Activated T-helper 17 cell treated with anti-CD3 and anti-CD28 coated beads, Interleukin-2, amount 50 U/mL, for 72 hours (primary cell): ENCODE measurements at places on chromosomes 3 and 15. TPM values are rescaled to one million over a fixed set of nuclear protein-coding genes. Genes with fewer than 3 reads are reported as not detected.

- ATAC-seq: no peak
Measured at GRCh38 chr3:149564079-149564478, 89.6 kb downstream of the TM4SF4 start.

DNA sequence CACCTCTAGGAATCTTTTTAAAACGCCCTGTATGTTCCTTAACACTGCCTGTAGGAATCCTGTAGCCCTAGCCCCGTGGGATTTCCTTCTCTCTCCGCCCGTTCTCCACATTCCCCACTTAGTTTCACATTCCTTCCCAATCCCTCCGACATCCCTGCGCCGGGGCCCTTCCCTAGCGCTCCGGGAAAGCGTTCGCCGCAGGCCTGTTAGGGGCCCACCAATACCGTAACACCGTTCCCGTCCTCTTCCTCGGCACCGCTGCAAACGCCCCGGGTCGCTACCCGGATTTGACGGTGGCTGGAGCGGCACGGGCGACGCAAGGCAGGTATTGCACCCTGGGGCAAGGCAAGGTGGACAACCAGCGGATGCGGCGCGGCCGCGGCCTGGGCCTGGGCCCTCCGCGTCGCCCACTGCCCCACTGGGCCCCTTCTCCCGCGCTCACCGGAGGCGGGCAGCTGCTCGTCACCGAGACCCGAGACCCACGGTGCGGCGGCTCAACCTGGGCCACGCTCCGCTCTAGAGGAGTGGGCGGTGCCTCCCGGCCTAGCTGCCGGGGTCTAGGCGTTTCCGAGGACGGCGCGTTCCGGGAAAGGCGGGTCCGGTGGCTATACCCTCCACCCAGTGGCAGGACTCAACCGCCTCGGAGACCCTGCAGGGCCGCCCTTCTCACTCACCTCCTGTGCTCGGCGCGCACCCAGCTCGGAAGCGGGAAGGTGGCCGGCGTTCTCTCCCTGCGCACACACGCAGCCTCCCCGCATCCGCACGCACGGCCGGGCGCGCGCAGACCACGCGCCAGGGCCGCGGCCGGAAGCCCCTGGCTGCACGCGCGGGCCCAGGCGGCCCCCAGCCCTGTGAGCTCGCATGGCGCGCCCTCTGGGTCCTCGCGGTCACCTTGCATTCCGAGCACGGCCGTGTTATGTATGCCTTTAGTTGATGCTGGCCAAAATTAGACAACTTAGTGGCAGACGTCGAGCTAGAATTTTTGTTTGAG, at the start of gene B3GALNT1:
B3GALNT1 (minus strand) TSS at position 789 of the 991 bp plus-strand sequence. CDS start 18,595 bp downstream, outside the sequence.
- ATAC-seq: peak; percentile 75

DNA sequence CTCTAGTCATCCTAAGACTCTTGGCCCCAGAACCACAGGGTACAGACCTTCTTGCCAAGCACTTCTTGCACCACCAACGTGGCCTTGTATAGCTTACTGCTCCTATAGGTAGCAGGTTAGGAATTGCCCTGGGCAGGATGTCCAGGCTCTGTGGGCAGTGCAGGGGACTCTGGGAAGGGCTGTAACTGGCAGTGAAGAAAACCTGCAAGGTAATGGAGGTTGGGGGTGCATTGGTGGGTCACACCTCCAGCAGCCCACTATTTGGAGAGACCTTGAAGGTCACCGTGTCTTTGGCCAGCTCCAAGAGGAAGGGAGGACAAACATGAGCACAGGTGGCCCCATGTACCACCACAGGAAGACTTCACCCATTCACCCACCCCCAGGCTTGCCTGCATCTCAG, 21.3 kb upstream of the XYLB start:
- ATAC-seq: no peak

DNA sequence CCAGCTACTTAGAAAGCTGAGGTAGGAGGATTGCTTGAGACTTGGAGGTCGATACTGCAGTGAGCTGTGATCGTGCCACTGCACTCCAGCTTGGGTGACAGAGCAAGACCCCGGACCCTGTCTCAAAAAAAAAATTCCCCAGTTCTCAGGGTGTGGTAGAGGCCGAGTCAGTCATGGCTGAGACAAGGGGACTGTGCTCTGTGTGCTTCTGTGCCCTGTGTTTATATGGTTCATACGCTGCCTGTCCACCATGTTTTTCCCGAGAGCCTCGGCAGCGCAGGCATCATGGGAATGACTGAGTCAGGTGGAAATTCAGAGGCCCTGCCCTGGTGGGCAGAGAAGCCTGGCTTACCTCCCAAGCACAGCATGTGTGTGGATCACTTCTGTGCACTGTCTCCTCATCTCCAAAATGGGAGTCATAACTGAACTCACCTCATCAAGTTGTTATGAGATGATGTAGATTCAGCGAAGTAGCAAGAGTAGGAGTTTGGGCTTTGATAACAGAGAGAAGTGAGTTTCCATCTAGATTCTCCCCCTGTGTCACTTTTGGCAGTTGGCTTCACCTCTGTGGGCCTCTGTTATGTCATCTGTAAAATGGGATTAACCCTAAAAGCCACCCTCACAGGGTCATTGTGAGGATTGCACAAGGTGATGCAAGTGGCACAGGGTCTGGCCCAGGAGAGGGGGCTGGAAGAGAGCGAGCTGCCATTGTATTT, 56.9 kb downstream of the FLNB start:
- ATAC-seq: peak; percentile 72

DNA sequence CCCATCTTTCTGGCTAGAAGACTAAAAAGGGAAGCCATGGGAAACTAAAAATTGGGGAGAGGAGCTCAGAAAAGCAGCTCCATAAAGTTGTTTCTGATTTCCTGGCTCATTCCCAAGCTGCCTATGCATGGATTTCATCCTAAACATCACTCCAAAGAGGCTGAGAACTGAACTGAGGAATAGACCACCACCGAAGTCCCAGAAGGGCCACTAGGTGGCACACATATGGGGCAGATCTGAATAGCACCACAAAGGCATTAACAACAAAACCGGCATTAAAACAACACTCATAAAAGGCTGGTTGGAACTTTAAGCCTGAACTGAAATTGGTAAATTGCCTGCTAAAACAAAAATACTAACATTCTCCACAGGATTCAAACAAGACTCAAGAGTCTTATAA, 106.3 kb downstream of the PLD1 start:
- peak; percentile 48 for ATAC-seq

DNA sequence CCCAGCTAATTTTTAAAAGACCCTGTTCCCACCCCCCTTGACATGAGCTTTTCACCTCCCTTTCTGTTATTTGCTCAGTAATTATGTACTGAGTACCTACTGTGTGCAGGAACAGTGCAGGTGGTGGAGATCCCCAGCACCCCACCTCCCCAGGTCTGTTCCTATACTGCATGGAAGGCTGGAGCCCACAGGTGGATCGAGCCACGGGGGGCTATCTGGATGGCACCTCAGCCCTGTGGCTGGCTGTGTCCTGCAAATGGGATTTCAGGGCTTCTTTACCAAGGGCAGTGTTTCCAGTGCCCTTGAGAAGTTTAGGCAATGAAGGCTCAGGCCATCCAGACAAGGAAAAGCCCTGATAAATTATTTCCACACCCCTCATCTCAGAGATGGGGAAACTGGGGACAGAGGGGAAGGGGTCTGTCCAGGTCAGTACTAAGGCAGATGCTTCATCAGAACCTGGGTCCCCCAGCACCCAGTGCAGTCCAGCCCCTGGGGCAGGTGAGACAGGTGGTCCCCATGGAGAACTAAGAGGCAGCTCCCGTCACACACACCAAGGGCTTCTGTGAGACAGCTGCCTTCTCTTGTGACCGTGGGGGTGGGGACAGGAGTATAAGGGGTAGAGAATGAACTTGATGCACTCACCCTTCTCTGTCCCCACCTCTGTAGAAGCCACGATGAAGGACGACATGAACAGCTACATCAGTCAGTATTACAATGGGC, 109.6 kb downstream of the ETFA start:
- no peak for ATAC-seq

DNA sequence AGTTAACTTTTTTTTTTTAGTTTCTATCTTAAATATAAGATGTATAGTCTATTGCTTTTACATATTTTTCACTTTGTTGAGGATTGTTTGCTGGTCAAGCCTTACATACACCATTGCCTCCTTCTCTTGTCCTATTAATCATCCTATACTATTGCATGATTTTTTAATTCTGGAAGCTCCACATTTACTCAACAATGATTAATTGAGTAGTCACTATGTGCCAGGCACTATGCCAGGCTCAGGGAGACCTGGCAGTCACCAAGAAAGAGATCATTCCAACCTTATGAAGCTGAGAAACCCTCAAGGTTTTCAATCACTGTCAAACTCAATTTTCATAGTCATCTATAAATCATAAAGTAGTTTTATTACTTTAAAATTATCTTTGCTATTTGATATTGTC, 626.2 kb downstream of the IGSF11 start:
- no peak for ATAC-seq

- no peak for ATAC-seq
Measured at GRCh38 chr3:62630664-62631063, 244.6 kb downstream of the CADPS start.

Gene VGLL3
- 0.03 TPM for total RNA-seq

Gene EOMES
- total RNA-seq: 0.11 TPM

Gene APPL1
- 38.0 TPM for total RNA-seq

Gene PLS1
- total RNA-seq: 5.4 TPM
